Activated naive CD4-positive, alpha-beta T cell (primary cell): ENCODE measurements at places on chromosomes 16 and 17.

GRCh38 chr16:4852221-4852872 is 5.1 kb downstream of the UBN1 start:
- DNase-seq, result no peak

GRCh38 chr17:917941-918740 is 61.4 kb downstream of the NXN start:
- DNase-seq, result no peak

DNA sequence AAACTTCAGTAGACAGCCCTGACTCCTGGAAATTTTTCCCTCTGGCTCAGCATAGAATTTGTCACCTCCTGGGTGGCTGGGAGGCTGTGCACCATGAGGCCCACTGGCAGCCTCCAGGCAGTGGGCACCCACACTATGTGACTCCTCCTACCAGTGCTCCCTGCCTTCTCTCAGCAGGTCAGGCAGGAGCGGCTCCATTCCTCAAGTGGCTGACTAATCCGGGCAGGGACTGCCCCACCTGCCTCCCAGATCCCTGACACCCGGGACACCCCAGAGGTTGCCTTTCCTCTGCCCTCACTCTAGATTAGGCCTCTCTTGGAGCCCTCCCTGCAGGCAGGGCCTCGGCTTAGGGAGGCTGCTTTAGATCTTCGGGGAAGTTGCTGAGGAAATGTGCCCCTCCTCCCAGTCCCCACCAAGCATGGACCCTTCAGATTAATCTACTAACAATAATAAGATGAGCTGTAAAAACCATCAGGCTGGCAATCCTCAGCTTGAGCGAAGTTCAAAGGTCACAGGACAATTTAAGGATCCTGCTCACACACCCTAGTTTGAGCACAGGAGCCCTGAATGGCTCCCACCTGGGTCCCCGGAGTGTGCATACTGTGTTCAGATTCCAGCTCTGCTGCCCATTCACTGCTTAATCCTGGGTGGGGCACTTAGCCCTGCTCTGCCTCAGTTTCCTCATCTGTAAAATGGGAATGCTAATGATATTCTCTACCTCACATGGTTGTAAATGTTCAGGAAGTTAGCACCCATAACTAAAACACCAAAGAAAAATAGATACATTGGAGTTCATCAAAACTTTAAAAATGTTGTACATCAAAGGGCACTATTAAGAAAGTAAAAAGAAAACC is 10.0 kb upstream of the MYCBPAP start:
- DNase-seq, result no peak

DNA sequence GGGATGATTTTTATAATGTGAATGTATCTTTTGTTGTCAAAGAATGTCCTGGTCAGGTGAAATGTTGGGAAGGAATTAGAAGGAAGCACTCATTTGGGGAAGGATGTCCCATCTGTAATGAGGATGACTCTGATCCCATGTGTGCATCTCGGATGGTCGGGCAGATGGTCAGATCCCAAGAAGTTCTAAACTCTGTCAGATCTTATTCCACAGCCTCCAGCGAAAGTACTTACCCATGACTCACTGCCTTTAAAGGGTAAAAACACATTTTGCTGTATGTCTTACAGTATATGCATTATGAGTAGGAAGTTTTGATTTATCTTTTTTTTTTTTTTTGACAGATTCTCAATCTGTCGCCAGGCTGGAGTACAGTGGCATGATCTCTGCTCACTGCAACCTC is 548 bp upstream of the KRTAP4-11 start:
- no peak for DNase-seq

DNA sequence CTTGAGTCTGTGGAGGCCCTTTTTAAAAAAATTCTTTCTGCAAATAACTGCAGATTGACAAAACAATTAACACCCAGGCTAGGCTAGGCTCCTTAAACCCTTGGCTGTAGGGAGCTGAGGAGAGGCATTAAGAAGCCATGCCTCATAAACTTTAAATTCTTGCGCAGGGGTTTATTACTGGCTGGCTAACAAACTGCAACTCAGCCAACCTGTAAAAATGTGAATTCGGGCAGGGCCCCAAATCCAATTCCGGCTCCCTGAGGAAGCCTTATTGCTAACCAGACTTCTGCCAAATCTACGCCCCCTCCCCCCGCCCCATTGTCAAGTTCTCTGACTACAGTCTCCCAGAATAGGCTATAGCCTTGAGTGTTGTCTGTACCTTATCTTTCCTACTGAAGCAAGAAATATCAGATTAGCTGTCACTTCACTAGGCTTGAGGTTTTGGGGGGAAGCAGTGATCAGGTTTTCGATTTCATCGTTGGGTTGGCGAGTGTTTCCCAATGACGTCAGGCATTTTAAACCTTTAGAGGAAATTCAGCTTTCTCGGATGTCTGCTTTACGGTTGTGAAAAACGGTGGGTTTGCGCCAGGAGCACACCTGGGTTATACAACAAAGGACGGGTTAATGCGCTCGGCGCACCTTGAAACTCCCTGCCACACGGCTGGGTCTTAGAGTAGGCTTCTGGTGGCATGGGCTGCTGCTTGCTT is 2.0 kb downstream of the CDH3 start:
- no peak for DNase-seq

- no peak for DNase-seq
Observed at GRCh38 chr16:77581706-77582105, 140.6 kb upstream of the NUDT7 start.

- no peak for DNase-seq
Observed at GRCh38 chr17:57441270-57441600, 184.9 kb downstream of the MSI2 start.

- DNase-seq, result peak; percentile 39
Observed at GRCh38 chr16:11356573-11357331, 11.5 kb downstream of the RMI2 start.

- DNase-seq, result no peak
Observed at GRCh38 chr16:27161398-27161797, 41.9 kb upstream of the KDM8 start.

GRCh38 chr17:6043405-6043804 is 26.8 kb upstream of the WSCD1 start:
- DNase-seq, result no peak
